NCI-H1417 treated with DMSO at 0.1 percent for 48 hours (cell line): ENCODE measurements at places on chromosomes 5 and 9.

- no peak for DNase-seq
Measured at GRCh38 chr9:127973169-127974000, 7.4 kb downstream of the EEIG1 start.

- DNase-seq: no peak
Measured at GRCh38 chr5:31347552-31347905, 154.0 kb downstream of the CDH6 start.

GRCh38 chr9:107286057-107286456, 3.0 kb downstream of the RAD23B start:
- no peak for DNase-seq

GRCh38 chr5:175859916-175860315, 11.5 kb upstream of the CPLX2 start:
- DNase-seq: no peak

- no peak for DNase-seq
Measured at GRCh38 chr9:121340676-121341392, 29.2 kb downstream of the STOM start.

DNA sequence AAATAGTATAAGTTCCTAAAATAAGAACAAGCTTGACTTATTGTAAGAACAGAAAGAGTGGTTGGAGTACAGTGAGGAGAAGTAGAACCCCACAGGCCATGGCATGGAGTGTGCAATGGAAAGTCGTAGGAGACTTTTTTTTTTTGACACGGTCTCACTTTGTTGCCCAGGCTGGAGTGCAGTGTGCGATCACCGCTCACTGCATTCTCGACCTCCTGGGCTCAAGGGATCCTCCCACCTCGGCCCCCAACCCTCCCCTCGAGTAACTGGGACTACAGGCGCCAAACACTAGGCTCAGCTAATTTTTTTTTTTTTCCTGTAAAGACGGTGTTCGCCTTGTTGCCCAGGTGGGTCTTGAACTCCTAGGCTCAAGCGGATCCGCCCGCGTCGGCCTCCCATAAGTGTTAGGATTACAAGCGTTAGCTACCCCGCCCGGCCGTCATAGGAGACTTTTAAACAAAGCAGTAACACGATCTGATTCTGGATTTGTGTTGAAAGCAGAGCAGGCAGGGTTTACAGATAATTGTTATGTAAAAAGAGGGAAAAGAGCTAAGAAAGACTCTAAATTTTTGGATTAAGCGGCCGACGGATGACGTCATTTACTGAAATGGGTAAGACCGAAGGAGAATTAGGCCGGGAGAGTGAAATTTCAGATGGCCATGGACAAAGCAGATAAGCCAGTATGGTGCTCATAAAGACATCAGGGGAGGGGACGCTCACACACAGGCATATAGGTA, 752 bp downstream of the TSTD2 start:
- DNase-seq: peak; percentile 95

DNA sequence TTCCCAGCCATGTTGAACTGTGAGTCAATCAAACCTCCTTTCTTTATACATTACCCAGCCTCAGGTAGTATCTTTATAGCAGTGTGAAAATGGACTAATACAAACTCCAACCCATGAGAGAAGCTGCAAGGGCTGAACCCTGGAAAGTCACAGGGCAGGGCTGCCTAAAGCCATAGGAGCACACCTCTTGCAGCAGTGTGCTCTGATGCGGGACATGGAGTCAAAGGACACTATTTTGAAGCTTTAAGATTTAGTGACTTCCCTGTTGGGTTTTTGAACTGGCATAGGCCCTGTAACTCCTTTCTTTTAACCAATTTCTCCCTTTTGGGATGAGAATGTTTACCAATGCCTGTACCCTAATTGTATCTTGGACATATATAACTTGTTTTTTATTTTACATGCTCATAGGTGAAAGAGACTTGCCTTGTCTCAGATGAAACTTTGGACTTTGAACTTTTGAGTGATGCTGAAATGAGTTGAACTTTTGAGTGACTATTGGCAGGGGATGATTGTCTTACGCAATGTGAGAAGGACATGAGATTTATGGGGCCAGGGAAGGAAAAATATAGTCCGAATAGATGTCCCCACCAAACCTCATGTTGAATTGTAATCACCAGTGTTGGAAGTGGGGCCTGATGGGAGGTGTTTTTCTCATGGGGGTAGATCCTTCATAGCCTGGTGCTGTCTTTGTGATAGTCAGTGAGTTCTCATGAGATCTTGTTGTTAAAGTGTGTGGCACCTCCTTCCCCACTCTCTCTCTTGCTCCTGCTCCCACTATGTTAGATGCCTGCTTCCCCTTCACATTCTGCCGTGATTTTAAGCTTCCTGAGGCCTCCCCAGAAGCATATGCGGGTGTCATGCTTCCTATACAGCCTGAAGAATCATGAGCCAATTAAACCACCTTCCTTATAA, 159.5 kb upstream of the SPEF2 start:
- no peak for DNase-seq

GRCh38 chr5:154109416-154110106, 70.8 kb downstream of the MFAP3 start:
- no peak for DNase-seq

DNA sequence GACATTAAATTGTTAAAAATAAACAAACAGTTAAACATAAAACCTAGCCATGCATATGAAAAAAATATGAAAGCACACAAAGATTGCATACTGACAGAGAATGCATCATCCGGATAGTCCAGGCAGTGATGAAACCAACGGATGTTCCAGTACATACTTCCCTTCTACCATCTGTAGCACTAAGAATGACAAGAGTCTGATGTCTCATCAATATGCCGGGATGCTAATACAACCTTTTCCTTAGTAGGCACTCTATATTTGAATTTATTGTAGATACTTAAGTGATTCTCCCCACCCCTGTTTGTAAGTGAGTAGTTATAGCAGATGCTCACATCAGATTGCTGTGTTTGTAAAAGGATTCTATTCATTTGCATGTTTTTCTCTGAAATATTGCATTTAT, 571.2 kb upstream of the WWC1 start:
- DNase-seq: no peak

GRCh38 chr9:108565651-108566378, 290.0 kb downstream of the ACTL7B start:
- DNase-seq: peak; percentile 80

GRCh38 chr5:39283231-39283818, 64.0 kb upstream of the FYB1 start:
- DNase-seq: no peak

- no peak for DNase-seq
Measured at GRCh38 chr9:110006657-110007056, 201.3 kb downstream of the C9orf152 start.

GRCh38 chr9:18163146-18163545, 310.8 kb upstream of the ADAMTSL1 start:
- no peak for DNase-seq

GRCh38 chr9:27377811-27378456, 81.0 kb upstream of the EQTN start:
- no peak for DNase-seq

DNA sequence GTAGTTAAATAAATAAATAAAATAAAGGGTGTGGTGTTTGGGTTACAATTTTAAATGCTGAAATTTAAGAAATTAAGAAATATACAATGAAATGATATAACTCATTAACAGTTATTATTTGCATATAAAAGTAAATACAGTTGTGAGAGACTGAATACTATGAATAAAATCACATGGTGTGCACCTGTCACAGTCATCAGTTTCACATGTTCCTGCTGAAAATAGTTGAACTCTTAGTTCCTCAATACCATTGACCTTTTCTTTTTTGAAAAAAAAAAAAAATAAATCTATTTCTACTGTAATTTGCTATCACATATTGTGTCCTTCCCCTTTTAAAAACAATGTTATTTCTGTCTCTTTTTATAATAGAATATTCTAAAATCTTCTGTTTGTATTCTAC, 130.9 kb upstream of the CHD1 start:
- DNase-seq: no peak

DNA sequence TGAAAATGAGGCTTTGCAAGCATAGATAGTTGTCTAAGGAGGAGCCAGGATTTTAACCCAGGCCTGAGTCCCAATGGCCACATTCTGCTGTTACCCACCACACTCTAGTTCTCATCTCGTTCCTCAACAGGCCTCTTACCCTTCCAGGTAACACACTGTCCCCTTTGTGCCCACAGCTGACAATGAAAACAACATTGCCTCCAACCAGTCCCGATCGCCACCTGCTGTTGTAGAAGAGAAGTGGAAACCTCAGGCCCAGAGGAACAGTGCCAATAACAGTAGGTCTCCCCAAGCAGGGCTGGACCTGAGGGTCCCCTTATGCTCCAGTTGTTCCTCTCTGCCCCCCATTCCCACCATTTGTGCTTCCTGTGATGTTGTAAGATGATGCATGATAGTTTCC, 30.4 kb downstream of the AMBP start:
- no peak for DNase-seq

DNA sequence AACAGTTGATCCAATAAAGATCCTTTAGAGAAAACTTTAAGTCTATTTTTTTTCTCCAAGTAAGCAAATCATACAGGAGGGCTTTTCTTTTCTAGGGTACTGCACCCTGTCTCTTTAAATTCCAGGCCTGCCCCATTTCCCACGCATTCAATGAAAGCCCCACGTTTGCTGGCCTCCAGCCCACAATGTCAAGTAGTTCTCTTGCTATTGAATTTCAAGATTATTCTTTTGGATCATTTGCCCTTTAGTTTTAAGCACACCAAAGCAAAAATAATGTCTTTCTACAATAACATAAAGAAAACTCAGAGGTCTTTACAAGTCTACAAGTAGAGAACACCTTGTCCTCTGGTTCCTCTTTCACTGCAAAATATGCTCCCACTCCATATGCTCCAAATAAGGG, 15.6 kb downstream of the MLLT3 start:
- no peak for DNase-seq

DNA sequence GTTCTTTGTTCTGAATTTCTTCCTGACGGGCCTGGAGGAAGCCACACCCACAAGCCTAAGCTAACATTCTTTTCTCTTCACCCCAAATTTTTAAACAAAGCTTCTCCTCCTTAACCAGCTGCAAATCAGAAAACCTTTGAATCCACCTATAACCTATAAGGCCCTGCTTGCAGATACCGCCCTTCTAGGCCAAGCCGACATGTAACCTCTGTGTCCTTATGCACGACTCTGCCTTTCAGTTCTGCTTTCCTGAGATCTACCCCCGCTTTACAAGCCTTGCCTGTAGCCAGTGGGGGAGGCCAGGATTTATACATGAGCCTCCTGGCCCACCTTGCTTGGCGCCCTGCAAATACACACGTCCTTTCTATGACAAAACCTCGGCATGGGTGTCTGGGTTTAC, 19.3 kb downstream of the BRD9 start:
- DNase-seq: no peak

- DNase-seq: no peak
Measured at GRCh38 chr5:83741571-83741970, 20.9 kb upstream of the HAPLN1 start.

GRCh38 chr5:130104895-130105688, 200.8 kb downstream of the CHSY3 start:
- no peak for DNase-seq

GRCh38 chr5:82296929-82297328, 18.8 kb upstream of the RPS23 start:
- DNase-seq: no peak

GRCh38 chr5:31232273-31232888, 38.9 kb downstream of the CDH6 start:
- no peak for DNase-seq

GRCh38 chr5:84635235-84636055, 250.8 kb upstream of the EDIL3 start:
- DNase-seq: no peak

- DNase-seq: peak; percentile 2
Measured at GRCh38 chr5:137442660-137443059, 56.5 kb downstream of the SPOCK1 start.

DNA sequence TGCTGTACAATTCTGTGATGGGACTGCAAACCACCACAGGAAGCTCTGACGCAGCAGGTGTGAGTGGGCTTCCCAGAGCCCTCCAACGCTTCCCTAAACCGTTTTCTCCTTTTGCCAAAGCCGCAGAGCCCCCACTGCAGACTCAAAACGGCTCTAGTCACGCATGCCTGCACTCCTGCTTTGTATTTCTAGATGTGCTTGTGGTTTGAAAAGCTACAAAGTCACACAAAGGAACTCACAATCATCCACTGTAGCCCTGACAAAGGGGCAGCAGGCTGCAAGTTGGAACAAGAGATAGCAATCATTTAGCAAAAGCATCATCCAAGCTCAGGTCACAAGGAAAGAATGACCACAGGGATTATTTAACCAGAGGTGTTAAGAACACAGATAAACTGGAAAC, 79.3 kb downstream of the PTPN3 start:
- DNase-seq: no peak

- DNase-seq: no peak
Measured at GRCh38 chr9:121684381-121685145, 33.1 kb downstream of the DAB2IP start.

- DNase-seq: no peak
Measured at GRCh38 chr9:116269250-116269649, 115.7 kb downstream of the PAPPA start.

GRCh38 chr5:149496166-149496565, 55.1 kb downstream of the CSNK1A1 start:
- no peak for DNase-seq

GRCh38 chr9:86771941-86772634, 175.2 kb downstream of the GAS1 start:
- DNase-seq: no peak

GRCh38 chr5:160033546-160034252, 24.8 kb downstream of the TTC1 start:
- no peak for DNase-seq

- DNase-seq: no peak
Measured at GRCh38 chr5:169812786-169813185, 167.5 kb downstream of the INSYN2B start.

- DNase-seq: no peak
Measured at GRCh38 chr5:50593681-50594080, 72.8 kb upstream of the PARP8 start.

GRCh38 chr5:45281081-45281480, 415.1 kb downstream of the HCN1 start:
- no peak for DNase-seq

GRCh38 chr5:159971038-159971437, 37.9 kb upstream of the TTC1 start:
- no peak for DNase-seq

GRCh38 chr5:126864042-126864688, 87.2 kb downstream of the LMNB1 start:
- DNase-seq: no peak

DNA sequence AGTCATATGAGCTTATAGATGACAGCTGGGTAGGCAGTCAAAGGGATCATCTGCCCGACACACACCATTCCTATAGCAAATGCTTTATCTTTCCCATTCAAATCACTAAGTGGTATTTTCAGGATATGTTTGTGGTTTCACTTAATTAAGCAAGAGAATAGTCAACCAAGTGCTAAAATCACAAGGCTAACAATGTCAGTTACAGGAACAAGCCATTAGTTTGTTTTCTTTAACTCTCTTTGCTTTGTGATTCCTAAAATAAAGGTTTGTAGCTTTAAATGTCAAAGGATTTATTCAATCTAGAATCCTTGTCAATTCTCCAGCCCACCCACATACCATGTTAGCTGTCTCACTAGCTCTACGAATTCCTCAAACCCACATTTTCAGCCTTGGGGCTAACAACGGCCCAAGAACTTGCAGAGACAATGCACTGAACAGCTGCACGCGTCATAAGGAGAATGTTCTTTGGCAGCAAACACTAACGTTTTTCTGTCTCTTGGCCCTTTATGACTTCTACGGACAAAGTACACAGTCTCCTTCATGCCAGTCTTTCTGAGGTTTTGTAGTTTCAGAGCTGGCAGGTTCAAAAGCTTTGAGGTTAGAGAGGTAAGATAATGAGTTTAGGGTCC, 56.6 kb downstream of the ELAVL2 start:
- DNase-seq: no peak

GRCh38 chr9:113991714-113992113, 86.4 kb downstream of the AMBP start:
- DNase-seq: no peak
